GF-D8 (cell line): ENCODE measurements at places on chromosomes 2 and 18.

- no peak for DNase-seq
Observed at GRCh38 chr2:176830362-176830761, 382.2 kb upstream of the HNRNPA3 start.

- no peak for DNase-seq
Observed at GRCh38 chr2:191231995-191232394, 13.2 kb upstream of the MYO1B start.

GRCh38 chr2:904246-905024, 46.2 kb upstream of the SNTG2 start:
- DNase-seq = no peak

- no peak for DNase-seq
Observed at GRCh38 chr18:50179465-50179864, 15.5 kb downstream of the MYO5B start.

DNA sequence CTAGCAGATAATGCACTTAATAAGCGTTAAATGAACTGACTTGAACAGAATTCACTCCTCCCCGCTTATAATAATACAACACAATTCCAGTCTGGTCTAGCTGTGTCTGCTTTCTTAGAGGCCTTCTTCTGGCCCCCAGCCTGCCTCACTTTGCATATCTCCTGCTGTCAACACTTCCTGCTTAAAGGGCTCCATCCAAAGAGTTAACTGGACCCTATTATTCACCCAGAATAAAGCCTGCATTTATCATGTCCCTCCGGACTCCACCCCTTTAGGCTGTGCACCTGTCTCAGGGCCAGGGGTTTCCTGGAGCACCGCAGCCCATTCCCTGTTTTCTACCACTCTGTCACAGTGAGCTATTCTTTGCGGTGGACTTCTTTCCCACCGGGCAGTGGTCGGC, 292.8 kb upstream of the FBXO11 start:
- no peak for DNase-seq

GRCh38 chr2:143051465-143051864, 77.8 kb upstream of the ARHGAP15 start:
- no peak for DNase-seq

DNA sequence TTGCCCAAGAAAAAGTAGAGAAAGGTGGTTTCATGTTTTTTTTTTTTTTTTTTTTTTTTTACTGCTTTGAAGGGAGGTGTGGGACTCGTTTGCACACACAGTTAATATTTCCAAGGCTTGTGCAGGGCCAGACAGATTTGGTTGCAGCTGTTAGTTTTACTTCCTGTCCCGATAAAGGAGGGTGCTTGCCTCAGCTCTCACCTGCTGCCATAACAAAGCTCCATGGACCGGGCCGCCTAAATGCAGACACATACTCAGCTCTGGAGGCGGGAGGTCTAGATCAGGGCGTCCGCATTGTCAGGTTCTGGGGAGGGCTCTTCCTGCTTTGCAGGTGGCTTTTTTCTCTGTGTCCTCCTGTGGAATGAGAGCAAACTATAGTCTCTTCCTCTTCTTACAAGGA, 69.9 kb downstream of the ODC1 start:
- DNase-seq = no peak

GRCh38 chr2:37713258-37713700, 41.8 kb upstream of the CDC42EP3 start:
- DNase-seq = no peak

DNA sequence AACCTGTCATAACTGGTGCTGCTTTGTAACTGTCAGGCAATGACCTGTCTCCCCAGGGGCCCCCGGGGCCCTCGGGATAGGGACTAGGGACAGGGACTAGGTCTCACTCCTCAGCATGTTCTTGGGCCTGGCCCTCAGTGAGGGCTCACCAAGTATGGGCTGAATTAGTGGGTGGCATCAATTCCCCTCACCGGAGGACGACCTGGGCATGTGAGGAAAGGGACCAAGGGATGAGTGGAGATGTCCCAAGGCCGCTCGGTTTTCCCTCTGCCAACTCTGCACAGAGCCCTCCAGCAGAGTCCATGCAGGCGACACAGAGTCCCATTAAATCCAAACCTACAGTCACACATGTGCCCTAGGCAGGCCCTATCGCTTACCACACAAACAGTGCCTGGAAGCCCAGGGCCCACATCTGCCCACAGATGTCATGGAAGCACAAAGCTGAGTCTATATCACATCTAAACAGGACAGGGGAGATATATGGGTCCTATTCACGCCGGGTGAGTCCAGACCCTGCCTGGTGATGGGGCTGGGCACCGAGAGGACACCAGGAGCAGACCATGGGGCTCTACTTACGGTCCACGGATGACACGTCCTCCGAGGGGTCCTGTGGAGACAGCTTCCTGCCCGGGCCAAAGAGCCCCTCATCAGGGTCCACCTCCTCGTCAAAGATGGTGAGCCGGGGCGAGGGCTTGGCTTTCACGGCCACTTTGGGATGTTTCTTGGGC, 26.6 kb downstream of the HS1BP3 start:
- DNase-seq = no peak

DNA sequence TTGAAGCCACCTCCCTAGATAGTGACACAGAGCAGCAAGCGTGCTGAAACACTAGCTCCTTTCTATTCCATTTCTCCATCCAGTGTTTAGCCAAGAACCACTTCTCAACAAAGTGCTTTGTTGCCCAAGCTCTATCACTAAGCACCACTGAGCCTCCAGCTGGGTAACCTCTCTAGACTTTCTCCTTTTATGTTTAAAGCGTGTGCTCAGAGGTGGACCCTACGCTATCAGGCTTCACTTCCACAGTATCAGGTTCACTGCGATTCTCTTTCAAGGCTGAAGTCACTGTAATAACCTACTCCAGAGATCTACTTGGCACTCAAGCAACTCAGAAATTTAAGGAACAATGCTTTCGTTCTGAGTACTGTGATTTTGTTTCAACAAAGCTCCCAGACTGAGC, 197.9 kb downstream of the LNPK start:
- DNase-seq = no peak

- no peak for DNase-seq
Observed at GRCh38 chr2:168536925-168537466, 80.9 kb downstream of the CERS6 start.

- DNase-seq = no peak
Observed at GRCh38 chr2:31331156-31331555, 83.4 kb downstream of the XDH start.

GRCh38 chr2:205321231-205321630, 361.1 kb upstream of the NRP2 start:
- DNase-seq = no peak

GRCh38 chr2:46263347-46263746, 33.9 kb upstream of the EPAS1 start:
- DNase-seq = no peak

GRCh38 chr2:69092857-69093256, 79.9 kb downstream of the ANTXR1 start:
- no peak for DNase-seq

GRCh38 chr18:77053616-77054287, 78.8 kb downstream of the MBP start:
- no peak for DNase-seq

- no peak for DNase-seq
Observed at GRCh38 chr18:40738321-40738880, 1216.6 kb upstream of the PIK3C3 start.

DNA sequence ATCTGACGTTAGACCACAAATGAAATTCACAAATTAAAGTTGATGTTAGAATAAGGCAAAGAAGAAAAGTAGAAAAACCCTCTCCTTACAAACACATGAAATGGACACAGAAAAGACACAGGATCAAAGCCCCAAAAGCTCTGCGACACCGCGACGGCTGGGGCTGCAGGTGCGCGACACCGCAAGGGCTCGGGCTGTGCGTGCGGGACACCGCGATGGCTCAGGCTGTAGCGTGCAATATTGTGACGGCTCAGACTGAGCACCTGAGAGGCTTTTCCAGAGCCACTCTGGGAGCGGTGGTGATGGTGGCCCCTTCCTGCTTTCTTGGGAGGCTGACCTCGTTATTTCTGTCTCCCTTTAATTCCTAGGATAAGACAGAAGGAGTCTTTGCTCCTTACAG, 256.9 kb downstream of the TWIST2 start:
- DNase-seq = no peak
